Non-pigmented ciliary epithelial cell (primary cell): ENCODE measurements at places on chromosomes 11 and 22.

DNA sequence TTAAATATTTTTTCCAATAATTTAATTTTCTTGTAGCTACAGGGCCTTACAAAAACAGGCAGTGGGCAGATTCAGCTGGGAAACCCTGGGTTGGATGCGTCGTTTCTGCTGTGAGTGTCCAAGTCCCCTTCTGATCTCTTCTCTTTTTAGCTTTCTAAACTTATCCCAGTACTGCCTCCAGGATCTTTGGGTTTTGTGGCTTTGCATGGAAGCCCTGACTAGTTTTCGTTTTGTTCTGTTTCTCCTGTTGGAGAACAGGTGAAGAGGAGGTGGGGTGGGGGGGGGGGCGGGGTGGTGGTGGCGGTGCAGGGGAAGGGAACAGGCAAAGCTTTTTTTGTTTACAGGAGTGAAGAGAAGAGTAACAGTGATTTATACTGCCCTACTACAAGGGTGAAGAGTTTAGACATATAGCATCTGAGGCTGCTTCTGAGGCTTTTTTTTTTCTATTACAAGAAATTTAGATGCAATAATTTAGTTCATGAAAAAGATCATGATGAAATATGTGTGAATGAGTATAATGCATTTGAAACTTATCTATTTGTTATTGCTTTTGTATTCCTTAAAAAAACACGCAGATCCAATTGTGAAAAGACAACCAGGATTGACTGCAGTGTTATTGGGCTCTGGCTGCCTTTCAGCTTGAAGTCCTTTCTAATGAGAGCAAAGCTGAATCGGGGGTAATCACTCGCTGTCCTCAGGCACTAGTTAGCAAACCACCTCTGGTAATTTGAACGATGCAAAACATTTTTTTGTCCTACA lies 142.9 kb downstream of the NCAM1 start:
- no peak for DNase-seq

DNA sequence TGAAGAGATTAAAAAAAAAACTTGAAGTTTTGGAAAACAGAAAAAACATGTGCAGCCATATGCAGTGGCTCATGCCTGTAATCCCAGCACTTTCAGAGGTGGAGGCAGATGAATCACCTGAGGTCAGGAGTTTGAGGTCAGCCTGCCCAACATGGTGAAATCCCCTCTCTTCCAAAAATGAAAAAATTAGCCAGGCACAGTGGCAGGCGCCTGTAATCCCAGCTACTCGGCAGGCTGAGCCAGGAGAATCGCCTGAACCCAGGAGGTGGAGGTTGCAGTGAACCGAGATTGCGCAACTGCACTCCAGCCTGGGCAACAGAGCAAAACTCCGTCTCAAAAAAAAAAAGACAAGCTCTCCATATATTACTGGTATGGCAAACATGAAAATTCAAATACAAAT lies 7.6 kb downstream of the DLG2 start:
- no peak for DNase-seq

GRCh38 chr11:99170591-99170990 lies 149.8 kb downstream of the CNTN5 start:
- no peak for DNase-seq

GRCh38 chr11:86058360-86058759 lies 10.5 kb downstream of the PICALM start:
- no peak for DNase-seq

GRCh38 chr22:26672060-26672471 lies 14.7 kb downstream of the MIAT start:
- DNase-seq = no peak

DNA sequence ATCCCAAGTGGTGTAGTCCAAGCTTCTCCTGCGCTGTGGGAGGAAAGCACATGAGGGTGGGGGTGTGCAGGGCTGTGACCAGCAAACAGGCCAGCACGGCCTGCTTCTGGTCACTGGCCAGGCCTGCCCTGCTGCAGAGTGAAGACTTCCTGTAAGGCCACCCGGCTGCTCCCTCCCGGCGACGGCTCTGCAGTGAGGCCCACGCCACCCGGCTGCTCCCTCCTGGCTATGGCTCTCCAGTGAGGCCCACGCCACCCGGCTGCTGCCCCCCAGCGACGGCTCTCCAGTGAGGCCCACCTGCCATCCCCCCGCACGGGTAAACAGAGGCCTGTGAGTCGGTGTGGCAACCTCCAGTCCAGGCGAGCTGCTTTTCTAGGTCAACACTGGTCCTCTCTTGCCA lies 31.4 kb upstream of the BRSK2 start:
- no peak for DNase-seq

DNA sequence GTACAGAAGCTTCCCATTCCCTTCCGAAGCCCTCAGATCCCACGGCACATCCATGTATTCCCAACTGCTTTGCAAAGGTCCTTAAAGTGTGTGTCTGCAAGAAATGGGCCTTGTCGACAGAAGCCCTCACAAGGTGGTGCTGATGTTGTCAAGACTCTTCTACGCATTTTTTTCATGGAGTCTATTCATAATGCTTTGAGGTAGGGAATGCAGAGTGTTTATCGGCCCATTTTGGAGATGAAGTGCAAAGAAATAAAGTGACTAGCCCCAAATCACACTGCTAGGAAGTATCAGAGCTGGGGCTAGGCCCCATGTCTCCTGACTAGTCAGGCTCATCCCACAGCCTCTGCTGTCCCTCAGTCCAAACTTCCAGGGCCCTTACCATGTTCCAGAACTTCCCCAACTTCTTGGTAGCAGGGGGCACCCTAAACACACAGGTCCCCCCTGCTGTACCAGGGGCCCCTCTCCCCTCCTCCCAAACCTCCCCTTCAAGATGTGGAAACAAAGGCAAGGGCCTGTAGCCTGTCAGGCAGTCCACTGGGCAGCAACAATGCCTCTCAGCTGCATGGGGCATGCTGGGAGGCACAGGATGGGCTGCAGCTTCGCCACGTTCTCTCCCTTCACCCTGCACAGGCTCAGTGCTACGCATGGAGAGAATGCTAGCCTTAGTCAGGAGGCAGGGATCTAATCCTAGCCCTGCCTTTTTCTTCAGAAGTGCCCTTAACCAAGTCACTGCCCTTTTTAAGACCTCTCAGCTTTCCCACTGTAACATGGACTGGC lies 7.8 kb downstream of the IL18BP start:
- DNase-seq = no peak

- peak; percentile 92 for DNase-seq
These were observed 52.0 kb upstream of the CHRNA10 start for GRCh38 chr11:3723014-3723708.

DNA sequence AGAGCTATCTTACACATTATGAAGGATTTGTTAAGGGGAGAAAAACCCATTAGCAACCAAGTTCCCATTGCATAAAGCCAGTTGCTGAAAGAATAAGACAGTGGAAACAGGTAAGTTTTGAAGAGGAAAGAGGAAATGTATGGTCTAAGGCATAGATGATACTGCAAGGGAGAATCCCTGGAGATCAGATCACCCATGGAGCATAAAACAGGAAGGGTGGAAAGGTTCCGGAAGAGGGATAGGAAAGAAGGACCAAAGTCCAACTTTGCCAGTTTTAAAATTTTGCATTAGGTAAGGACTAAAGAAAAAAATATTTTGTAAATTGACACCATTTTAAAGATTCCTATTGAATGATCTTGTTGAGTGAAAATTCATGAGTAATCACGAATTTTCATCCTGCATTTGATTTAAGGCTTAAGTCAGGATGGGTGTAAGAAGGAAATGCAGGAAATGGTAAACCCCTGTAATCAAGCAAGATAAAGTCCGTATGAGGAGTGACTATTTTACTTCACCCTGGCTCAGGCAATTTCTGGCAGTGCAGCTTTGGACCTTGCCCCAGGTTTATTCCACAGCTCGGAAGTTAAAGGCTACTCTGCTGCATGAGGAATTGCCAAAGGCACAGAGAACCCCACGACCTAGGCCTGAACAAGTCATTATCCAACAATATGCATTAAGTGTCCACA lies 70.9 kb downstream of the CCDC34 start:
- DNase-seq = no peak

DNA sequence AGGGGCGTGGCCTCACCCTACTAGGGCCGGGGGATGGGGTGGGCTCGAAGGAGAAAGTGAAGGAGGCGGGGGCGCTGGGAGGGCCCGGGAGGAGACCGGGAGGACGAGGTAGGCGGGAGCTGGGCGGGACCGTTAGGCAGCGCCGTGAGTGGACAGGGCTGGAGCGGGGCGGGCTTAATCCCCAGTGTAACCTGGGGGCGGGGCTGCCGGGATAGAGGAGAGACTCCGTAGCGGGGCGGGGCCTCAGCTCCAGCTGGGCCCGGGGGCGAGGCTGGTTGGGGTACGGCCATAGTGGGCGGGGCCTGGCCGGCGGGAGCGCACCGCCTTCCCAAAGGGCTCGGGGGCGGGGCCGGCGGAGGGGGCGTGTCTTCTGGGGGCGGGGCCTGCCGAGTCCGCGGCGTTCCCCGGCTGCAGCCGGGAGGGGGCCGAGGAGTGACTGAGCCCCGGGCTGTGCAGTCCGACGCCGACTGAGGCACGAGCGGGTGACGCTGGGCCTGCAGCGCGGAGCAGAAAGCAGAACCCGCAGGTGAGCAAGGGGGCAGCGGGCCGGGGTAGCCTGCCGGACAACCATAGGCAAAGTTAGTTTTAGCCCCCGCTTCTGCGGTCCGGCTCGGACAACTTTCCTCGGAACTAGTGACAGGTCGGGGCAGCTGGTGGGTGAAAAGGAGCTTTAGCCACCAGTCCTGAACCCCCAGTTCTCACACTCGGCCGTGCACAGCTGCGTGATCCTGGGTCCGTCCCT lies at the start of gene CD82:
Gene CD82 (plus strand): TSS at position 453 of the 742 bp plus-strand sequence. CDS start 29,000 bp downstream, outside the sequence.
- peak; percentile 87 for DNase-seq

DNA sequence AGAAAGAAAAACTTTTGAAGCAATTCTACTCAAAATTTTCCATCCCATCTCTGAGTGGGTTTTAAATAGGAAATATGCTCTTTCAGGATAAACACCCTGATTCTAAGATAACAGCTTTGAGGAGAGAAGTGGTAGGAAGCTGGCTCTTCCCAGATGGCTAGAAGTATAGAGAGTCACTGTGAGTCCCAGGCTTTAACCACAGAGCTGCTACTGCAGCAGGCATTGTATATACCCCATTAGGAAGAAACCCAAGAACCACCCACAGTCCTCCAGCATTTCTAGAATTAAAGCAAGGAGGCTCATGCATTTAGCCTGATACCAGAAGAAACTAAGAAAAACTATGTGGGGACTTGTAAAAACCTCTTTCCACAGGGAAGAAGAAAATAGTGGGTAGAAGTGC lies 1405.6 kb upstream of the TENM4 start:
- DNase-seq = no peak

DNA sequence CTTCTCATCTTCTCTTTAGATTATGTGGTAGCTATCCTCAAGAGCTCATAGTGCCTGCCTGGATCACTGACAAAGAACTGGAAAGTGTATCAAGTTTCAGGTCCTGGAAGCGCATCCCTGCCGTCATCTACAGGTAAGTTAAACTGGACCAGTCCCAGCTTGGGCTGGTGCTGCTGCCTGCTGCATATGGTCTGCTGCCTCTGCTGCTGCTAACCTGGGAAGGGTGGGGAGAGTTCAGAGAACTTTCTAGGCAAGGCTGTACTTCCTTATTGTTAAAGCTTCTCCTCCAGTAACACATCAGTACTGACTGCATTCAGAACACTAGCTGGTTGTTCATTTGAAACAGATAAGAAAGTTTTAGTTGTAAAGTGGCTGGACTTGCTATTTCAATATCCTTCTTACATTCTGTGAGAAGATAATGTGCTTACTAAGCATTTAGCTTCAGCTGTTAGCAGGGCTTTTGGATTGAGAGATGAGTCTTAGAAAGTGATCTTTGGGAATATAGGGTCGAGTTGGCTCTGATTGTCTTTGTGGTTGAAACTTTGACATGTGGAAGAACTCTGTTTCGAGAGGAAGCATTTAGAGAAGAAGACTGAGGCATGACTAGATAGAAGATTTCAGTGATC lies 77.3 kb upstream of the HORMAD2 start:
- DNase-seq = no peak

GRCh38 chr11:122036018-122036417 lies 80.0 kb downstream of the BLID start:
- peak; percentile 45 for DNase-seq

DNA sequence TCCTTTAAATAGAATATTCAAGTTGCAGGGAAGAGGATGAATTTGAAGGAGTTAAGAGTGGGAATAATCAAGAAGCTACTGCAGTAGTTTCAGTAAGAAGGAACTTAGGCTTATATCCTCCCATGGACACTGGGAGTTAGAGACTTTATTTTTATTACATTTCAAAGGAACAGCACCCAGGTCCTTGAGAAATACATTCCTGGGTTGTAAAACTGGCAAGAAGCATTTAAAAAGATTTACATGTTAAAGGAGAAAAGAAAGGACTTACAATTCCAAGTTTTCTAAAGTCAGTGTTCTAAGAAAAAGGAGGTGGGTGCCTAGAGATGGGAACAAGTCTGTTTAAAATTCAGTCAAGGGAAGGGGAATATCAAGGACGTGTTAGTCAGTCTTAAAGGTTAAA lies 306.9 kb downstream of the JRKL start:
- no peak for DNase-seq

- no peak for DNase-seq
These were observed 10.5 kb downstream of the ARL14EP start for GRCh38 chr11:30333405-30333804.

- no peak for DNase-seq
These were observed 77.3 kb upstream of the NECTIN1 start for GRCh38 chr11:119806064-119806915.

DNA sequence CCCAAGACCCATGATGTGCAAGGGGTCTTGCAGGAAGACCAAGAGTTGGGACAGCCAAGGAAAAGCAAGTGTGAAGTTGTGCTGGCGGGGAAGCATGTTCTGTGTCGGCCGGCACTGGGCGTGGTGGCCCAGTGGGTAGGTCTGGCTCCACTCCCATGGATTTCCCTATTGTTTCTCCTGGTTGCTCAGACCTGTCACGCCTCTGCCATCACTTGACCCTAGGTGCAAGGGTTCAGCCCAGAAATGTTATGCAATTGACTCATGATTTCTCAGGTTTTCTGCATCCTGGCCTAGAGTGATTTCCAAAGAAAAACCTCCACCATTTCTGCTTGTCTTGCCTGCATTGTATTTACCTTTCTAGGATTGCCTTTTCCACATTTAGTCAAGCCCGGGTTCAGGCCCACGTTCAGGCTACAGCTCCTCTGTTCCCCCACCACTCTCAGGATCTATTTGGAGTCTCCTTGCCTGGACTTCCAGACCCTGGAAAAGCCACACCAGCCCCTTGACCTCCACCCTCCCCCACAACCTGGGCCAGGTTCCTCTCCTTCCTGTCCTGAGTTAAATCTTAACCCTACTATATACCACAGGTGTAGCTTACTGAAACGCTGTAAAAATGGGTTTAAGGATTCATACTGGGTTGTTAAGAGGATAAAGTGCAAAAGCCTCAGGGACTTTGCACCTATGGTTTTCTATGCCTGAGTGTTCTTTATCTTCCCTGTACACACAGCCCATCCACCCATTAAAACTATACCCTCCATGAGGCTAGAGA lies 17.5 kb upstream of the FOLR1 start:
- DNase-seq = no peak
